ENCODE measurements at places on chromosomes 4 and X.
A peak's percentile ranks its signal among the peaks of the same experiment; 100 is the strongest.

DNA sequence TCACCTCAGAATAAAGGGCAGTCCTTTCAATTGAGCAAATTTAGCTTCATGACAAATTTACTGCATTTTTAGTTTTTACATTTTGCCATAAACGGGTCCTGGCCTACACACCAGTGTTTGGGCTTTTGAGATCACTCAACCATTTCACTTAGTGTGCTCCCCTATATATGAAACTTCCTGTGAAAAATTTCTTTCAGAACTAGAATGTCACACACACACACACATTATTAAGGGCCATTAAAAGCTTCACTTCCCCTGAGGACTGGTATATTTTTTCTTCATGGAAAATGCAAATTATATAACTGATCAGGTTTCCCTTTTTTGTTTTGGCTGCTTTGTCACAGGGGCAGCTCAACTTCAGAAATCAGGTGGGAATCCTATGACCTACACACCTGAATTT is 206.5 kb downstream of the ENOX2 start:
- DNase-seq: no peak

DNA sequence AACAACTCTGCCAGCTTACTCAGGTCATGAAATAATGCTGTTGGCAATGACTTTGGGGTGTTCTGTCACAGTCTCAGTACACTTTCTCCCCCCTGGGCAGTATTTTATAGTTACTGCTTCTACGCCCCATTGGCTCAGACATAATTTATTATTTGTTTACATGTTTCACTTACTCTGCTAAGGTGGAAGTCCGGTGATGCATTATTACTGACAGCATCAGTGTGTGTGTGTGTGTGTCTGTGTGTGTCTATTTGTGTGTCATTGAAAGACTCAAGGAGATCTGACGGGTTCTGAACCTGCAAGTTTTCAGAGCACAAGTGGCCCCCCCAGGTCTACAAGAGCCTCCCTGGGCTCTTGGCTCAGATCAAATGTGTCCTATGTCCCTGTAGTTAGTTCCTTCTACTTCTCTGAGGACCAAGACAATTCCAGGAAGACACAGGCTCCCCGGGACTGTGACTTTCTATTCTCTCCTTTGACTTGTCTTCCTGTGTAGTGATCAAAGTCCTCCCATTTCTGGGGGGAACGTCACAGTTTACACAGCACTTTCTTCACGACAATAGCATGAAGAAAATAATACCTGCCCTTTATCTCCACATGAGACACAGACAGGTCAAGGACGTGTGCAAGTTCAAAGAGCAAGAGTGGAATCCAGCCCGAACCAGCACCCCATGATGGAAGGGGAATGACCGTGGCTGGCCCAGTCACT is 283.7 kb upstream of the GATB start:
- DNase-seq: no peak

- no peak for DNase-seq
Observed at GRCh38 chr4:139525414-139525813, 30.6 kb downstream of the SETD7 start.

DNA sequence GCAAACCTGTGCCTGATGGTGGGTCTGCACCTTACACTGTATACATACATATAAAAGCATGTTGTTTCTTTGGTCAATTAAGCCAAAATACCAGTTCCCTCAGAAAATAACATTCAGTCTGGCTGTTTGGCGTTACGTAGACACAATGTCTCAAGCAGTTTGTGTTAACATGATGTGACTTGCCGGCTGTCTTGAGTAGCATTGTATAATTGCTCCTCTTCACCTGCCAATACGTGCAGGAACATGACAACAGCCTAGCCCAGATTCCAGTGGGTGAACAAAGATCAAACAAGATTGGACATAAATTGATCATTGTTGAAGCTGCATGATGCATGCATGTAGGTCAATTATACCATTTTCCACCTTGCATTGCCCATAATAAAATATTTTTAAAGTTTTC is 102.3 kb downstream of the F11 start:
- no peak for DNase-seq

DNA sequence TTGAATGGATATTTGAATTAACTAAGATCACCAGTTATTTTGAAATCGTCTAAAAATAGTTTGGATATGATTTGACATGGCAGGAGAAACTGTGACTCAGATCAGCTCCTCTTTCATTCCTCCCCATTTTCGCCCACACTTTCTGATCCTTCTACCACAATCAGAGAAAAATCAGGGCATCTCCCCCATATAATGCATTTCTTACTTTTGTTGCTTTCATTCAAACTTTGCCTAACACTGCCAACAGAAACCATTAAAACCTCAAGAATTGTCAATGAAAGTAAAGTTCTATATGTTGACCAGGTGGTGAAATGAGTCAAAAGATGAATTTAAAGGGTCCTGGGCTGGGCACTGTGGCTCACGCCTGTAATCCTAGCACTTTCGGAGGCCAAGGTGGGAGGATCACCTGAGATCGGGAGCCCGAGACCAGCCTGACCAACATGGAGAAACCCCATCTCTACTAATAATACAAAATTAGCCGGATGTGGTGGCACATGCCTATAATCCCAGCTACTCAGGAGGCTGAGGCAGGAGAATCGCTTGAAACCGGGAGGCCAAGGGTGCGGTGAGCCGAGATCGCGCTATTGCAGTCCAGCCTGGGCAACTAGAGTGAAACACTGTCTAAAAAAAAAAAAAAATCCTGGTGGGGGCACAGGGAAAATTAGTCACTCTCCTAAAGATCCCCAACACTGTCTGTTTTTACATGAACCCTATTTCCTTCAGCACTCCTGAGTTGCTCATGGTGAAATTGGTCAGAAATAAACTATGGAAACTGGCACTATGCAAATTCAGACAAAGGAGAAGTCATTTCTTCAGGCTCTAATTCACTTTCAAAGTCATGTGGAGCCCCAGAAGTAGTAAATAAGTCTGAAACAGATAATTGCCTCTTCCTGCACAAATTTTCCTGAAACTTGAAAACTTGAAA is 122.8 kb upstream of the NOCT start:
- no peak for DNase-seq

DNA sequence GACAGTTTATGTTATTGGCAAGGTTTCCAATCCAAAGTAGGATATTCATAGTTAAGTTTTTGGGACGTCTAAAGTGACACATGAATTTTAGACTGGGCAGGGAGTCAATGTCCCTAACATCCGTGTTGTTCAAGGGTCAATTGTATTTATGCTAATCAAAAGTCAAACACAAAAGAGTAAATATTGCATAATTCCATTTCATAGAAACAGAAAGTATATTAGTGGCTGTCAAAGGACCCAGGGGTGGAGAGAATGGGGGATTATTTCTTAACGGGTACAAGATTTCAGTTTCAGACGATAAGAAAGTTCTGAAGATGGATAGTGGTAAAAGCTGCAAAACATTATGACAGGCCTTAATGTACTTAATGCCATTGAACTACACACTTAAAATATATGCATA is 971.8 kb upstream of the AGA start:
- no peak for DNase-seq

DNA sequence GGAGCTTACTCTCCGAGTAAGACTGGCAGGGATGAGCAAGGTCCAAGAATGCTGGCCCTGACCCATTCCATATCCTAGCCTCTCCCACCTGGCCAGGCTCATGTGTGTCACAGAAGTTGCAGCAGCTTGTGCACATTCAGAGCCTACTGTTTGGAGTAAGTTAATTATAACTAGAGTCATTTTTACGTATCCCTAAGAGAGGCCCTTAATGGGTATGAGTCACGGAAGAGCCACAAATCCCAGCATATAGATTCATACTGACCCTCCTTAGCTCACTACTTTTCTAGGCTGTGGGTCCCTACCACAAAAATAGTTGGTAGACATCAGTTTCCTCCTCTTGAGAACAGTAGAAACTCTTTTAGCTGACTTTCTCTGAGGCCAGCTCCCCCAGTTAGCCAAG is 118.3 kb upstream of the FRG1 start:
- DNase-seq: no peak

DNA sequence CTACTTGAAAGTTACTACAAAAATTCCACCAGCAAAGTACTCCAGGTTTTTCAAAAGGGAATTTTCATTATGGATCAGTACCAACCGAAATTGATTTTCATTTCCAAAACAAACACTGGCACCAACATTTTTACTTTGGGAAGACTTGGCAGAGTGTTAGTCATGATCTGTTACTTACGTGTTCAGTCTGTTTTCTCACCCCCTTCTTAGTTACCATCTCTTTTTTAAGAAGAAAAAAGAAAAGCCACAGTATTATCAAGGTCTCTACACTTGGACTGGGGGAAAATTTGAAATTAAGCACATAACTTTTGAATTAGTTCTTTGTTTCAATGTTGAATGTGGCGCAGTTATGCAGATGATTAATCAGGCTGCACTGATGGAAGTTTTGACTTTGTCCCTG is 27.5 kb downstream of the RBBP7 start:
- no peak for DNase-seq

- no peak for DNase-seq
Observed at GRCh38 chrX:106300239-106300638, 132.1 kb downstream of the PWWP3B start.

- DNase-seq: no peak
Observed at GRCh38 chr4:150289198-150289597, 211.0 kb downstream of the DCLK2 start.

DNA sequence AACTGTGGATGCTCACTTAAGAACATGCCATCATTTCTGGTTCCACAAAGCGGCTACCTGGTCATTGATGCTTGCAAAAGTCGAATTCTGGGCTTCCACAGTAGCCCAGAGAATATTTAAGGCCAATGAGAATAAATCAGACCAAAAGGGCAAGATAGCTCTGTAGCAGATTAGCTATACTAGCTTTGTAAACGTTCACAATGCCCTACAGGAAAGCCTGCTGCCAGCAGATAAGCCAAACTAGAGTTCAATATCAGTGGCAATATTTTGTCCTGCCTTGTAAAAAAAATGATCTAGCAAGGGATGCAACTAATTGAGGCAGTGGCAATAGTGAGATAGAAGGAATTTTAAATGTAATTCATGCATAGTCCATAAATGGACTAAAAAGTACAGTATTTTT is 387.7 kb upstream of the TEX13C start:
- DNase-seq: no peak

DNA sequence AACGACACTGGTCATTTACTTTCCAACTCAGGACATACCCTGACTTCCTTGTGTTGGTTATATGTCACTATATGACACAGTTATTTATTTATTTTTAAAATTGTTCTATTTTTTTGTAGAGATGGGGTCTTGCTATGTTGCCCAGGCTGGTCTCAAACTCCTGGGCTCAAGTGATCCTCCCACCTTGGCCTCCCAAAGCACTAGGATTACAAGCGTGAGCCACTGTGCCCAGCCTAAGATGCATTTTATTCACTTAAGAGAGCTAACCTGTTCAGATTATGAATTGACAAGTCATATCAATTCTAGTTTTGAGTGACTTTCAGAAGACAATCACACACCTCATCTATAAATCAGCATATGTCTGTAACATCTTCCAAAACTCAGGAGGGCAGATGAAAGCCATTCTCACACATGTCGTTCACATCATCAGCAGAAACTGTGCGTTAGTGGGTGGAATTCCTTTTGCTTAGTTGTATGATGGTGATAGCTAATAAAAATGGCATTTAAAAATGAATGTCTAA is 9.4 kb upstream of the RHOH start:
- DNase-seq: no peak

DNA sequence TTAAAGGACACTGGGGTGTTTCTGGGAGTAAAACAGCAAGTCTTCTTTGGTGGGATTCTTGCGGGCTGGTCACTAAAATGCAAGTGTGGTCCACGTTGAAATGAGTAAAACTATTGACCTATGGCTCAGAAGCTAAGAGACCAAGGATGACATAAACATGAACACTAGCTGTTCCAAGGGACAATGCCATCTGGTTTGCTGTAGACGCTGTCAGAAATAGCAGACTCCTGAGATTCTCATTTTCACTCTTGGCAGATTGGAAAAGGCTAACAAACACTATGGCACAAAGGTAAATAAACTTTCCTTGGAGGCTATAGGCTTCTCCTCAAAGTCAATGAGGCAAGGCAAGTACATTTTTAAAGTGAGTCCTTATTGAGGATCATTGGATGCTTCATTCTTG is 343.6 kb downstream of the KCNIP4 start:
- DNase-seq: no peak

GRCh38 chrX:72100824-72101351 is 30.8 kb downstream of the RTL5 start:
- peak; percentile 6 for DNase-seq

- DNase-seq: no peak
Observed at GRCh38 chrX:36575670-36576069, 432.5 kb upstream of the FAM47C start.

DNA sequence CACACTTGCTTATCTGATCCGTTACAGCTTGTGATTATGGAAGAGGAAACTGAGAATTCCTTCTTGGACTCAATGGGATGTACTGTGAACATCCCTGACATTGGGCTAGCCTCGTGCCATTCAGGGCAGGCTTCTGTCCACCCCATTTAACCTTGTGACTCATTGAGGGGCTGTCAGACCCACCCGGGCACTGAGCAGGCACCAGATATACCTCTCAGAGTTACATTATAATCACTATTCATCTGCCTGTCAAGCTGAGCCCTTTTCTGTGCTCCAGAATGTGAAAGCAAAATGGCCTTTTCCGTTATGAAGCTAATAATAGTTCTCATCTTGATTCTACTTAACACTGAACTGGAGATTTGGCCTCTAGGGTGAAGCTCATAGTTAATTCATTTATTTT is 170.6 kb upstream of the SCML1 start:
- DNase-seq: no peak

DNA sequence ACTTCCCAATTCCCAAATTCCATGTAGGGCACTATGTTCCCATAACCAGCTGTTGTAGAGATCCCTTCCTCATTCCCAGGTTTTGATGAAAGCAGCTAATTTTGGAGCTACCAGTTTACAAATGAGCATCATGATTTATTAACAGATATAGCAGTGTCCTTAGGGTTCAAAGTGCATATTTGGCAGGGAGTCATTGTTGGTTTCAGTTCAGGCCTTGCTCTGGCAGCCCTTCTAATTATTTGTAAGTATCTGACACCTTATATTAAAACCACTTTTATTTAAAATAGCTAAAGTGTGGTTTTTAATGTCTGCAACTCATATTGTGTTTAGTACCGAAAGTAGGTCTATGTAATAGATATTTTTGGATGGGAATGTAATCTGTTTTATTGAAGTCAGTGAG is 518.5 kb downstream of the TLL1 start:
- DNase-seq: no peak

GRCh38 chr4:12926189-12927066 is 557.7 kb downstream of the RAB28 start:
- DNase-seq: no peak

GRCh38 chr4:180828455-180829018 is 1414.7 kb upstream of the TENM3 start:
- DNase-seq: no peak

DNA sequence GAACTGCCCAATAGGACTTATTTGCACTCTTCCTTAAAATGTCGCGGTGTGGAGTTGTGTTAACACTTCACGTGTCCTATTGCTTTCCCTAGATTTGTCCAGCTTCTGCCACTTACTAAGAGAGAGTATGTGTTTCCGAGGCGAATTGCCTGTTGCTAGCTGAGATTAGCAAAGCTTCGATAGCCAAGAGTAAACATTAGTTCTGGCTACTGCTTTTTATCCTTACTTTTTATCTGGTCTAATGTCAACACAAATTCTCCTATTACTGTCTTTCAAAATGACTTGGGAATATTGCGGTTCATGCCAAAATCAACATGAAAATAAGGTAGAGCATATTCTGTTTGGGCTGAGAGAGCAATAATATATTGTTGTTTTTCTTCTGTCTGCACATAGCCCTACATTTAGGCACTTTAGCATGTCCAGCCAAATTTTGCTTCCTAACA is 90.4 kb upstream of the VEGFC start:
- no peak for DNase-seq

- DNase-seq: no peak
Observed at GRCh38 chr4:174375422-174375821, 91.7 kb downstream of the CEP44 start.

- no peak for DNase-seq
Observed at GRCh38 chr4:82811838-82812341, 13.3 kb upstream of the SCD5 start.
